GM04503 (cell line): ENCODE measurements at places on chromosomes 6 and 20.

DNA sequence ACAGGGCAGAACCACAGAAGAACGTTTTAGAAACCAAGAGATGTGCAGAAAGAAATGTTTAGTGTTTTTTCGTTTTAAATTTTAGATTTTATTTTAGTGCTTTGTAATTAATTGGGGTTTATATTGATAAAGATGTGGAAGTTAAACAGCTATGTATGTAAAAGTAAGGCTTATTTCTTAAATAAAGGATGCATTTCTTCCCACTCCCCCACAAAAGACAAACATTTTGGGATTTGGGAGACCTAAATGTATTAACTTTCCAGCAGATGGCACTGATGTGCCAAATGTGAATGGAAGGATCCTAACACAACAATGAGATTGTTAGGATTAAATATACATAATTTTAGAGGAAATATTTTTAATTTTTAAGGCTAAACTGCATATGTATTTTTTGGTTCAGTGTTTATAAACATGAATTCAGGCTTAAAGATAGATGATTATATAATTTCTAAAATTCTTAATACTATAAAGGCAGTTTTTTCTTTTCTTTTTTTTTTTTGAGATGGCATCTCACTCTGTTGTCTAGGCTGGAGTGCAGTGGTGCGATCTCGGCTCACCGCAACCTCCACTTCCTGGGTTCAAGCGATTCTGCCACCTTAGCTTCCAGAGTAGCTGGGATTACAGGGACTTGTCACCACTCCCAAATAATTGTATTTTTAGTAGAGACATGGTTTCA, 12.0 kb downstream of the PFDN4 start:
- peak; percentile 6 for DNase-seq

DNA sequence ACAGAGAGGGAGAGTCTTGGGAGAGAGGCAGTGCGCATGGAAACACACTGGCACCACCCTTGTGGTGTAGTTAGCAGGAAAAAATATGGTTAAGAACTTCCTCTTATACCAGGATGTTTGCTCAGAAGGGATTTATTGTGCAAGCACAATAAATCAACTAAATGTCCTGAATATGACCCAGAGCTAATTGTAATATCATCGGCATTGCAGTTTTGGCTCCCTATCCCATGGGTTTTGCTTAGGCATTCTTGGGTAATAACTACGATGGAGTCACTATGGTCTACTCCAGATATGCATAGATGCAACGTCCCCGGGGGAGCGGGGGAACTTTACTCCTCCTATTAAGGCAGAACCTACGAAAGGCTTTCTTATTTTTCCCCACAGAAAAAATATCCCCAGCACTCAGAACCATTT, 751.6 kb downstream of the EYS start:
- DNase-seq = no peak

DNA sequence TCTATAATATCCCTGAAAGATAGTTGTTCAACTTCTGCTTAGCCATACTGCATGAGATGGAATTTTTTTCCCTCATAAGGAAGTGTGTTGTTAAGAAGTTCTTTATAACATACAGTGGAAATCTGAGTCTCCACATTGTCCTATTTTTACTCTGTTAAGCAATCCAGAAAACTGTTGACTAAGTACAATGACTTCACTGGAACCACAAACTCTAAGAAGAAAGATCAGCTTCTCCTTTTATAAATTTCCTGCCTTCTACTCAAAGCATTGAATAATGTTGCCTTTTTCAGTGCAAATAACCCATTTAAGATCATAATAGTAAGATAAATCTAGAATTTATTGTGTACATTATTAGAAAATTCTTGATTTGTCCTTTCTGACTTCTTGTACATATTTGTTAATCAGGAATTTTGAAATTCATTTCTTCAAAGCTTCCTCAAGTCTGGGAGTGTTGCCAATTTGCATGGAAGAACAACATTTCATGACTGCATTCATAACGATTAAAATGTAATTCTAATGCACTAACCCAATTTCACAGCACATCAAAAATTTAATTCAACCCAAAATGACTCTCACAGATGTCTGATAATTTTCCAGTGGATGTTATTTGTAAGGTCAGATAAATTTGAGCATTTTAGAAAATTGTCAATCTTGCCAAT, 45.6 kb upstream of the ANKEF1 start:
- DNase-seq = peak; percentile 27

DNA sequence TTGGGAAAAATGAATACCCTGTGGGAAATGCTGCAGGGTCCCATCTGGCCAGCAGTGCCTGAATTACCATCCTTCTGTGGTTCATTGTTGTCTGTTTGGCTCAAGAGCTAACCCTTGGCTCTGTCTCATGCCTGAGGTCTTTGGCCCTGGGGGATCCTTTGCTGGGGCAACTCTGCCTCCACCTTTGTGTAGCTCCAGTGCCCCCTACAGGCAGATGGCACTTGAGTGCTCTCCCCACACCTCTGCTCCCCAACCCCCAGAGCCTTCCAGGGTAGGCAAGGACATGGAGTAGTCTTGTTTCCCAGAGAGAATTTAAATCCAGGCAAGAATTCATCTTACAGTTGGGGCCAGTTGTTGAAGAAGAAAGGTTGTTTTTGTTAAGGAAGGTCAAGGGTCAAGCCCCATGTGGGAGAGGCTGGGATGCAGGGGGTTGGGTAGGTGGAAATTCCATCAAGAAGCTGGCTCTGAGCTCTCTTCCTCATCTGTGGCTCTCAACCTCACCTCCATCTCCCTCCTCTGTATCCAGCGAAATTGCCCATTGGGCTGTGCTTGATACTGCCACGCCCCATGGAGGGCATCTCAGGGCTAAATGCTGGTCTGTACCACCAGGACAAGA, 44.2 kb downstream of the ZNF831 start:
- no peak for DNase-seq

GRCh38 chr6:165762876-165763275, 99.8 kb upstream of the PDE10A start:
- no peak for DNase-seq
